Activated T-cell treated with anti-CD3 and anti-CD28 coated beads, Interleukin-2, amount 50 U/mL, for 1 hour (primary cell): ENCODE measurements at places on chromosomes 1 and 21.

GRCh38 chr1:218778257-218779126 is 395.2 kb upstream of the LYPLAL1 start:
- DNase-seq = no peak

GRCh38 chr1:86394416-86394815 is 1.7 kb downstream of the ODF2L start:
- DNase-seq = no peak

GRCh38 chr1:231748760-231749415 is 122.3 kb downstream of the DISC1 start:
- no peak for DNase-seq

- DNase-seq = no peak
These were observed 71.6 kb upstream of the C1orf21 start for GRCh38 chr1:184315254-184315653.

DNA sequence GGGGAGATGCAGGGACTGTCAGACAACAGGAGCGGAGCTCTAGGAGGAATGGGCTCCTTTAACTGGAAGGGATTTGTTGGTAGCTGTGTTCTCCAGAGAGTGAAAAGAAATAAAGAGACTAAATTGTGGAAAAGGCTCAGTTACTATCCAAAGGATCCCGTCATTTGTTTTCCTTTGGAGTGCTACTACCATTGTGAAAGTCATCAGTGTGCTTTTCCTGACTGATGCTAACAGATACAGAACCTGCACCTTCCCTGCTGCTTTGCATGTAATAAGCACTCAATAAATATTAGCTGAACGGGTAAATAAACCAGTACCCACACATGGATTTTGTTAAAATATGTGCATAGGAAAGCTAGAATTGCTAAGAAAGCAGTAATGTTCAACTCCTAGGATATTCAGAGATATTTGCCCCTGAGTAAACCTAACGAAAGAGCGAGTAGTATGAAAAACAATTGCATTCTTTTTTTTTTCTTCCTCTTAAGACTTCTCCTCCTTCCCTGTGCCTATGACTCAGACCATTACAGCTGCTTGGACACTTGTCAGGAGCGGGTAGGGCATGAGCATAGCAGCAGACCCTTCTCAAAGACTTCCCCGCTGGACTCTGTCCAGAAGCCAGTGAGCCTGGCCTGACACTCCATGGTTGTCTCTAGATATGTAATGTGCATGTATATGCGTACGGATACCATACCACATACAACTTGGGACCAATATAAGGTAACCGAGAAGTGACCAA is 41.7 kb downstream of the PTGFRN start:
- DNase-seq = no peak

DNA sequence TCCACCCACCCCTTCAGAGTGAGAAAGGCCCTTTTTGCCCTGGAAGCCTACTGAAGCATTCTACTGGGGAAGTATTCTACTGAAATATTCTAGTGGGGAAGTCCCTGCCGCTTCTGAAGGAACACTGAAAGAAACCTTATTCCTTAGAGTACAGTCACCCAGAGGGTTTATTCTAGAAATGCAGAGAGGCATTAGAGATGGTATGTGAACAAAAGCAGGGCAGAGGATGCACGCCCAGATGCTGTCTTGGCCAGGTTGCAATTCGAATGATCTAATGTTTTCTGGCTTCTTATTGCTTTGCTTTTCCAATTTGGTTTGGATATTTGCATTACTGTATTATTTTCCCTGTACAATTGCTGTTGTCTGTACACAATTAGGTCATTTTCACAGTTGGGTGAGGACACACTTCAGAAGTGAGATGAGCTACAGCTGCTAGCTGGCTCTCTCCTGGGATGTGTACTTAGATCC is 37.1 kb downstream of the CCN1 start:
- no peak for DNase-seq

- DNase-seq = peak; percentile 72
These were observed 5.8 kb downstream of the VWA1 start for GRCh38 chr1:1441002-1441888.

GRCh38 chr1:48089356-48089891 is 92.2 kb upstream of the TRABD2B start:
- no peak for DNase-seq

DNA sequence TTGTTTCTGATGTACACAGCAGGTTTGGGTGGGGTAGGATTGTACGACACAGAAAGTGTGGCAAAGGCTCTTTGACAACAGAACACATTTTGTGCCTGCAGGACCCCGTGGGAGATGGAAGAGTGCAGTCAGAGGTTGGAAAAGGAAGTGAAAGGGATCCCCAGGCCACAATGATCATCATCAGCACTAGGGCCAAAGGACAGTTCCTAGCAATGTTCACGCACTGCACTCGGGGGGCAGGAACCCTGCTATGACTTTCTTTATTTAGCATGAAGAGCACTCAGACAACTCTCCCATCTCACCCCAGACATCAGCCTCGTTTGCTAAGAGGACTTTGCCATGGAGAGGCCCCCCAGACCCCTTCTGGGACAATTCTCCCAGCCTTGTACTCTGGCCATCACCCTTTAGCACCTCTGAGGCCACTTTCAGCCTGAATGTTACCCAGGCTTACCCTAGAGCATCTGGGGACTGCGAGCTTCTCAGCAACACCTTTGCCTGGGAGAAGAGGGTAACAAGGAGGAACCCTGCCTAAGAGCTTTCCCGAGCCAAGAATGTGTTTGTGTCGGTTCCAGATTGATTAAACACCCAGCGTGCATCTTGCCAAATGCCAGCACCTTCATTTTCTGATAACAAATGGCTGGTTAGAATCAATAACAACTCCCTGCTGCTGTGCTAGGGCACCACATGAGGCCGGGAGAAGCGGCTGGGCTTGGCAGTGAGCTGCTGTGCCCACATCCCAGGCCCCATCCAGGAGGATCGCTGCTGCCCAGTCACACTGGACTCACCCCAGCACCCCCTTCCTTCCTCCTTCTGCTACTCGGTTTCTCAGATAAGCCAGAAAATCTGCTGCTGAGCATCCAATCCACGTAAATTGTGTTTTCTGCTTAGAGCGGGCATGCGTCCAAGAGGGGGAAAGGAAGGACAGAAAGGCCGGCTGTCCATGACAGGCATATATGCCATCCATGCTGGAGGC is 633.1 kb downstream of the AJAP1 start:
- DNase-seq = no peak

DNA sequence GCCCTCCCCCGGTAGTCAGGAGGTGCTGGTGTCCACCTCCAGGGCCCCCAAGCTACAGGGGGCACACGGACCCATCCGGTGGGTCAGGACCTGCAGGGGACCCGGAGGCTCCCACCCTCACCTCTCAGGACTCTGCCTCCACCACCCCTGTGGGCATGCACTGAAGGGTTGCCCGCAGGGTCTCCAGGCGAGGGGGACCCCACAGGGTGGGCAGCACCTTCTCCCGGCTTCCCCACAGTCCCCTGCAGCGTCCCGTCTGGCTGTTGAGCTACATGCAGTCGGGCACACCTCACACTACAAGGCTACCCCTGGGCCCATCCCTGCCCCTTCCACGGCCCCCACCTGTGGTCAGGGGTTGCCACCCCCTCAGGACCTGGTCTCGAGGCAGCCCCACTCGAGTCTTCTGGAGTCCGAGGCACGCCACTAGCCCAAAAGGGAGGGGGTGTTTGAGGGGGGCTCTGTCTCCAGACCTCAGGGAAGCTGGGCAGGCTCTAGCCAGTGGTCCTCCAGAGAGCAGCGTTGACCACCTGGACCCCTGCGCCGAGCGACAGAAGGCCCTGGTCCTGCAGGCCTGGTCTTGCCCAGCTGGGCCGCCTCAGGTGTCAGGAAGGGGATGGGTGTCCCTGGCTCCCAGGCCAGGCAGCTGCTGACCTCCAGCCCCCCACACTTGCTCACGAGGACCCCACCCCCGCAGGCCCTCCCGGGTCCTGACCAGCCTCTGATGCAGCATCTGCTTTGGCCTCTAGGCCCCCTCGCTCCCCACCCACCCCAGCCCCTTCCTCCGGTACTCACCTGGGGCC is 9.6 kb downstream of the PARS2 start:
- no peak for DNase-seq

GRCh38 chr21:16504766-16505165 is 775.0 kb downstream of the USP25 start:
- no peak for DNase-seq

GRCh38 chr1:154931940-154932487 is 4.5 kb downstream of the PMVK start:
- DNase-seq = no peak

DNA sequence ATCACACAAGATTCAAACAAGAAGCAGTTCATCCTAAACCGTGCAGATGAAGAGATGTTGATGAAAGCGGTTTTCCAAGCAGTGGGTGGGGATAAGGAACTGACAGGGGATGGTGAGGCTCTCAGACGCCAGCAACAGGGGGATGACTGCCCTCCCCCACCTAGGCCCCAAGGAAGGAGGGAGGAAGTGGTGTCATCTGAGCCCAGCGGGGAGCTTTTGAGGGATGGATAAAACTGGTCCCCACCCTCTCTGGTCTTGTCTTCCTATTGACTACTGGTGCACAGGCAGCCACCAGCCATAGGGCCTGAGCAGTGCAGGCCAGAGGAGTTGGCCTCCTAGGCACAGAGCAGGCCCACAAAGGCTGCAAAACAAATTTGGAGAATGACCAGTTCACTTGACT is 175.5 kb downstream of the HUNK start:
- DNase-seq = no peak

DNA sequence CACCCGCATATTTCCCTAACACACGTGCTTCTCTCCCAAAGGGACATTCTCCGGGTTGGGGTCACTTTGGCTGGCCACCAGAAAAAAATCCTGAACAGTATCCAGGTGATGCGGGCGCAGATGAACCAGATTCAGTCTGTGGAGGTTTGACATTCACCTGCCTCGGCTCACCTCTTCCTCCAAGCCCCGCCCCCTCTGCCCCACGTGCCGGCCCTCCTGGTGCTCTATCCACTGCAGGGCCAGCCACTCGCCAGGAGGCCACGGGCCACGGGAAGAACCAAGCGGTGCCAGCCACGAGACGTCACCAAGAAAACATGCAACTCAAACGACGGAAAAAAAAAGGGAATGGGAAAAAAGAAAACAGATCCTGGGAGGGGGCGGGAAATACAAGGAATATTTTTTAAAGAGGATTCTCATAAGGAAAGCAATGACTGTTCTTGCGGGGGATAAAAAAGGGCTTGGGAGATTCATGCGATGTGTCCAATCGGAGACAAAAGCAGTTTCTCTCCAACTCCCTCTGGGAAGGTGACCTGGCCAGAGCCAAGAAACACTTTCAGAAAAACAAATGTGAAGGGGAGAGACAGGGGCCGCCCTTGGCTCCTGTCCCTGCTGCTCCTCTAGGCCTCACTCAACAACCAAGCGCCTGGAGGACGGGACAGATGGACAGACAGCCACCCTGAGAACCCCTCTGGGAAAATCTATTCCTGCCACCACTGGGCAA is 59.1 kb downstream of the LACTBL1 start:
- no peak for DNase-seq

DNA sequence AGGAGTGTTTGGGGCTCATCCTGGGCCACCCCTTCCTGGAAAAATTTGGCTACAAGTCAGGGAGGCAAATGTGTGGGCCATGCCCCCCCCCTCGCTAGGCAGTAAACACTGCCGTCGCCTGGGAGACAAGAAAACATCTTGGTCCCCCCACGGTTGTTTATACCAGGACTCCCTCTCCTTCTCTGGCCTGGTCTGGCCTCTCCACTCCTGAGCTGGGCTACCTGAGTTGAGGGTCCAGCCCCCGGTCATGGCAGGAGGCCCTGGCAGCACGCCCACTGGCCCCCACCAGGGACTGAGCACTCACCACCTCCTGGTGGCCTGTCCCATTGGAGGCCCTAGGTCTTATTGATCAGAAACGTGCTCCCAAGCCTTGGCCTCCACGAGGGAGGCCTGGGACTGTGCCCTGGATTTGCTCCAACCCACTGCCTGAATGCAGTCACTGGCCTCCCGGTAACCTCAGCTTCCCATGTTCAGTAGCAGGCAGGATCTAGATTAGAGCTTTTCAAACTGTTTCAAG is 15.8 kb downstream of the KCNQ4 start:
- DNase-seq = no peak

DNA sequence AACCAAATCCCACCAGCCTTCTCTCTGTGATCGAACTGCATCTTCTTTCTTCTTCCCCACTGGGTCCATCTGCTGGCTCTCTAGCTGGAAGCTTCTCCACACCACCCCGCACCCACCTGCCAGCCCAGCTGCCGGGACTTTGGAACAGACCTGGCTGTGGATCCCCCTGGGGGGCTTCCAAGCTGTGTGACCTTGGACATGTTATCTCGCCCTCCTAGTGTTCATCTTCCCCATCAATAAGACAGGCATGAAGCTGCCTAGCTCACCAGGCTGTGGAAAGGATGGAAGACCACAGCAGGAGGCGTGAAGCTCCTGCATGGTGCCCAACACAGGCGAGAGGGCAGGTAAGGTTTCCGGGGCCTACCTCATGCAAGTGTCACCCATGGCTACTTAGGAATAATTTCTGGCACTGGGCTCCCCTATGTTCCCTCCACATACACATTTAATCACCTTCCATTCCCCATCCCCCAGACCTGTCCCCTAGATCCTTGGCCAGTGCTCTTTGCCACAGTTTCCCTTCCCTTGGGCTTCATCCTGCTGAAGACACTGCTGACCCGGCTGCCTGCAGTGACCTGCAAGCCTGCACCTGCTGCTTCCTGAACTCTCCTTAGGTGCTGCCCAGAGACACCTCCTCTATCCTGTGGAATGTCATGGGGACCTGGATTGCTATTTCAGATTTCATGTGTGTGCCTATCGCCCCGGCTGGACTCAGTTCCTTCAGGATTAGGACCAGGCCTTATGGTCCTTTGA is 13.2 kb upstream of the C2CD2 start:
- DNase-seq = no peak

DNA sequence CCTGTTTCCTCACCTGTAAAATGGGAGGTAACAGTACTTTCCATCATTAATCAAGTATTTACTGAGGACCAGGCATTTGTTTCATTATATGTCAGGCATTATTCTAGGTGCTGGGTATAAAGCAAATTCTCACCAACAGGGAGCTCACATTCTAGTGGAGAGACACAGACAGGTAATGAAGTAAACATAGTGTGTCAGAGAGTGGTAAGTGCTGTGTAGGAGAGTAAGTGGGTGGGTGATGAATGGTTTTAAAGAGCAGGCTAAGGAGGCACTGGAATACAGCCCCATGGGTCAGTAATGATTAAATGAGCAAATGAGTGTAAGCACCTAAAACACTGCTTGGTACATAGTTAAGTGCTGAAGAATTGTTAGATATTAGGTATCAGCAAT is 60.4 kb downstream of the DNTTIP2 start:
- DNase-seq = no peak

- no peak for DNase-seq
These were observed 570.1 kb upstream of the CXADR start for GRCh38 chr21:16942703-16943102.

- no peak for DNase-seq
These were observed 760 bp upstream of the TINAGL1 start for GRCh38 chr1:31575369-31576140.
